ENCODE measurements at places on chromosomes 2 and 18. TPM values are rescaled to one million over a fixed set of nuclear protein-coding genes. Genes with fewer than 3 reads are reported as not detected.

The RESP18 gene
- not detected for polyA plus RNA-seq

The STARD6 gene
- polyA plus RNA-seq = not detected

The FAM110C gene
- polyA plus RNA-seq = not detected

The ITPRIPL1 gene
- 6.5 TPM for polyA plus RNA-seq

The GAREM1 gene
- not detected for polyA plus RNA-seq

The CNGA3 gene
- polyA plus RNA-seq = not detected

The ARMC9 gene
- polyA plus RNA-seq = 1.2 TPM

The CYRIA gene
- polyA plus RNA-seq = 3.0 TPM
